ENCODE measurements at places on chromosomes 7 and 10.

- no peak for DNase-seq
Observed at GRCh38 chr7:136585954-136586670, 282.3 kb upstream of the CHRM2 start.

DNA sequence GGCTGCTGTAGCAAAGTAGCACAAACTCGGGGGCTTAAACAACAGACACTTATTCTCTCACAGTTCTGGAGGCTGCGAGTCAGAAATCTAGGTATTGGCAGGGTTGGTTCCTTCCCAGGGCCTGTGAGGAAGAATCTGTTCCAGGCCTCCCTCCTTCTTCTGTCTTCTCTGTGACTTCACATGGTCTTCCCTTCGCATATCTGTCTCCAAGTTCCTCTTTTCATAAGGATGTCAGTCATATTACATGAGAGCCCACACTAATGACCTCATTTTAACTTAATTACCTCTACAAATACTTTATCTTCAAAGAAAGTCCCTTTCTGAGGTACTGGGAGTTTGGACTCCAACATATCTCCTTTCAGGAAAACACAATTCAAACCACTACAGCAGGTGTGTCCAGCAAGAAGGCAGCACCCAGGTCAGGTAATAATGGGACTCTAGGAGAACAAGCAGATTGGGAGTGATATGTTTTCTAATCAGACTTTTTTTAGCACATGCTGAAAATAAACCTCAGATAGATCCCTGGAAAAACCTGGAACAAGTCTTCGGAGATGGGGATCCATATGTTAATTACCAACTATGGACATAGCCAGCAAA lies 11.7 kb downstream of the CREB5 start:
- DNase-seq, result no peak

GRCh38 chr10:97522071-97522470 lies 23.3 kb downstream of the UBTD1 start:
- no peak for DNase-seq

DNA sequence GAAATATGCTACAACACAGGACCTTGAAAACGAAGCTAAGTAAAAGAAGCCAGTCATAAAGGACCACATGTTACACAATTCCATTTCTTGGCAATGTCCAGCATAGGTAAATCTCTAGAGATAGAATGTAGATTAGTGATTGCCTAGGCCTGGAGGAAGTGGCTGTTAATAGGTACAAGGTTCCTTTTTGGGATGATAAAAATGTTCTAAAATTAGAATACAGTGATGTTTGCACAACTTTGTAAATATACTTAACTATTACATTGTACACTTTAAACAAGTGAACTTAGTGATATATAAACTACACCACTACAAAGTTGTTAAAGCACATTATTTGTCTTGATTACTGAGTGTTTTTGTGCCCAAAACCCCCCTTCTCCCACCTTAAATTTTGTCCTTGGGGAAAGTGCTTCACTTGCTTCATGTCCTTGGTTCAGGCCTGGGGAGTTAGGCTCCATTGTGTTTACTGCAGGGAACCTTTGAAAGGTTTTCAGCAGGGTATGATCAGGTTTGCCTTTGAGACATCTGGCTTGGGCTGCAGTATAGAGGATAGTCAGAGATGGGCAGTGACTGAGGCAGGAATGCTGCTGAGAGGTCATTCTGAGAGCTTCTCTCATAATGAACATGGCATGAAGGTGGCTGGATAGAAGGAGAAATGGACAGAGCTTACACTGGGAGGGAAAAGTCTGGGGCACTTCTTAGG lies 1052.6 kb downstream of the REEP3 start:
- no peak for DNase-seq

GRCh38 chr7:157676001-157676400 lies 339.2 kb downstream of the DNAJB6 start:
- no peak for DNase-seq

- no peak for DNase-seq
Observed at GRCh38 chr7:155701972-155702544, 57.6 kb downstream of the RBM33 start.

DNA sequence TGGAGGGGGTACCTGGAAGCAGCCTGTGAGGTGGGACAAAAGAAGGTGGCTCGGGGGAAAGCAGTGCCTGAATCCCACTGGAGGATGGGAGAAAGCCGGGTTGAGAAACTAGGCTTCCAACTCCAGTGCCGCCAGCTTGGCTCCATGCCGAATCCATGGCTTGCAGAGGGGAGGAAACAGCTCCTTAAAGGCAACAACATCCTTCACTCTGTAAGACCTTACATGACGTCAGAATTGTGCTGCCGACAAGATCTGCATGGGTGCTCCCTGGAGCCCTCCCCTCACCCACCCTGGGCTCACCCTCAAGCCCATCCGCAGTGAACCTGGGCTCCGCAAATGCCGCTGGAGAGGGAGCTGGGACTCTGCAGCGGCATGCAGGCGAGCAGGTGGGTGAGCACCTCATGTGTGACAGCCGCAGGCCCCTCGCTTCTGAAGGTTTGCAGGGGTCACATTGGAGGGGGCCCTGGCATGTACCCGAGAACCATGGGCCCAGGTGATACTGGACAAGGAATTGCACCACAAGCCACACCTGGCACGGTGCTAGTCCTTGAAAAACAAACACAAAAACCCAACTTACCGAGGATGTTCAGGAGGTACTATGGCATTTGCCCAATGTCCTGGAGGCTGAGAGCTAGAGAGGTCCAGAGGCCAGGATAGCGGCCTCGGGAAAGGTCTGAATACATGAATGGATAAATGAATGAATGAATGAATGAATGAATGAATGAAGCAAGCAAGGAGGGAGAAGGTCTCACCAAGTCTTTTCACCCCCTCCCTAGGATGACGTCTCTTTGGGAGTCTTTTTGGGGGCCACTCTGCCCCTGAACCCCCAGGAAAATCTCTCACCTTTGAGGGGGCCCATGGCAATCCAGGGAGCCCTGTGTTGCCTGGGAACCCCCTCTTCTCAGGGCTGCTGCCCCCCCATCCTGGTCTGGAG lies 238.6 kb upstream of the SHH start:
- DNase-seq, result no peak

DNA sequence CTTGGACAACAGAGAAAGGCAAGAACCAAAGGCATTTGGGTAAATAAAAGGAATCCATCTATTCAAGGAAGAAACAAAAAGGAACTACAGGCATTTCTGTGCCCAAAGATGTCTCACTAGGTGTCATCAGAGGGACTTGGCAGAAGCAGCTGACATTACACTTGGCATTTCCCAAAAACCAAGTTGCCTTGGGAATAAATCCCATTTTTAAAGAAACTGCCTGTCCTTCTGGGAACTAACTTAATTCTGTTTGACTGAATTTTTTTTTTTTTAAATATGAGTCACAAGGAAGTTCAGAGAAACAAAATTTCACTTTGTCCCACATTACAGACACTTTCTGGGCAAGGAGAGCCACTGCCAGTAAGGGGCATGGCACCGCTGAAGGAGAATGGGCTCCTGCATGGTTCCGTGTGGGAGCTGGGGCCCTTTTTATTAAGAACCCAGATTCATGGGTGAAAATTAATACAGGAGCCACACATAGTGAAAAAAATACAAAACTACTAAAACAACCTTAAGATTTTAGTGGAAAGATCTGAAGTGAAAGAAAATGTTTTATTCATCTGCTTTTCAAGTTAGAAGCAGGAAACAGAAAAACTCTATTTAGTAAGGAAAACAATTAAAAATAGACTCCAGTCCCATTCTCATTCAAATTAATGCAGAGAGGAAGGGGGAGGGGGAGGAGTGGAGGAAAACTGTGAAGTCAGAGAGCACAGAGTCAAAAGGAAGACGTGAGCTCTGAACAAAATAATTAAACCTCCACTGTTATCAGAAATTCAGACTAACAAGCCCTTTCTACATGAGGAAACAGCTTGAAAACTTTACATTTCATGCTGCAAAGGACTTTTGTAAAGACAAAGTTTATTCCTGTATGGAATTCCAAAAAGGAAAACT lies 118.4 kb upstream of the PDLIM1 start:
- DNase-seq, result no peak

GRCh38 chr10:74056050-74056818 lies 58.3 kb downstream of the VCL start:
- DNase-seq, result no peak

- no peak for DNase-seq
Observed at GRCh38 chr7:39937366-39938153, 12.5 kb upstream of the CDK13 start.

DNA sequence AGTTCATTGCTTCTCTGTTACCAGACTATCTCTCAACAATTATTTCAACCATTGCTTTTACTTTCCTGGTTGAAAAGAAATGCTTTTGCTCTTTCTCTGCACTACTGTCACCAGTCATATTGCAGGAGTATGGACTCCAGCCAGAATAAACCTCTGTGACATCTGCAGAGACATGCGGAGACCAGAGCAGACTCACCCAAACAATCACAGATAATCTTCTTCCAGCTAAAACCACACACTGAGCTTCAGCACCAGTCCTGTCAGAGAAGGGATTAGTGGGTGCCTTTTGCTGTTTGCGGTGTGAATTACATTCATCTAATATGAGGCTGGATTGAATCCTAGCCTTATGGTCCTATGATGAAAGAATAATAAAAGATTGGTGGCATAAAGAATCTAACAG lies 258.6 kb downstream of the CNTNAP2 start:
- DNase-seq, result no peak

DNA sequence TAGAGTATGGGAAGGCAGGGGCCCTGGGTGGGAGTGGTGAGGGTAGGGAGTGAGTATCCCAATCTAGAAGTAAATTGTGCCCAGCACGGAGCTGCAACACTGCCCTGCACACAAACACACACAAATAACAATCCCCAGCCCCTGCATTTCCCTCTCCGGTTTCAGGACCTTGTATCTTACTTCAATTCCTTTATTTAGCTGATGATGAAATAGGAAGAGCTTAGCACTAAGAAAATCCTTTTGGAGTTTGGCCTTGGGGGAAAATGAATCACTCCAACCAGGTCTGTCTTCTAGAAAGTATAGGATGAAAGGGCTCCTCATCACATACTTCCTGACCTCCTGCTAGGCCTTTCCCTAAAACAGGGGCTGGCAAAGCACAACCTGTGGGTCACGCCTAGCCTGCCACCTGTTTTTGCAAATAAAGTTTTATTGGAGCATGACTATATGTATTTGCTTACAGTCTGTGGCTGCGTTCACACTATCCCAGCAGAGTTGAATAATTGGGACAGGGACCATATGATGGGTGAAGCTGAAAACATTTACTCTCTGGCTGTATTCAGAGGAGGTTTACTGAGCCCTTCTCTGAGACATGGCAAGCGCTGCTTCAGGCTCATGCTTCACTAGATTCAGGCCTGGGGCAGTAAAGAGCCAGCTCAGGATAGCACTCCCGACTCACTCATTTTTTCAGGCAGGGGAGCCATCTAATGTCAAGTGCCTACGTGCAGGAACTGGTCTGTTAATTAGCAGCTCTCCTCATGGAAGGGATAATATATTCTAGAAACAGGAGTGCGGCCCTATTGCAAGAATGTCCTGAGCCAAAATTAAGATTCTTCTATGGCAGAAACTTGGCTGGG lies 111.0 kb downstream of the EGFR start:
- no peak for DNase-seq

DNA sequence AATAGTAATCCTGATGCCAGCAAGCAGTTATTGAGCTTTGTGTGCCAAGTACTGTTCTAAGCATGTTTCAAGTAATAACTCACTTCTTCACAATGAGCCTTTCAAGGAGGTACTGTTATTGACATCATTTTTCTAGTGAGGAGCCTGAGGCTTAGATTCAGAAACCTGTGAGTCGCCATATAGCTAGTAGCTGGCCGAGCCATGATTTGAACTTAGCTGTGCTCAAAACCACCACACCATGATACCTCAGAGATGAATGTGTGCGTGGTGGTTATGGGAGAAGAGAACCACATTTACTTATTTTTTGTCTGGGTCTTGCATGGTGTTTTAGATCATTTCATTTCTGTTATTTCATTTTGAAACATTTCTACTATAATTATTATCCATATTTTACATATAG lies 578.9 kb downstream of the AUTS2 start:
- DNase-seq, result peak; percentile 4

- no peak for DNase-seq
Observed at GRCh38 chr7:6020371-6021286, 10.5 kb upstream of the ANKRD61 start.

- no peak for DNase-seq
Observed at GRCh38 chr10:126392469-126392868, 4.2 kb upstream of the ADAM12 start.

- DNase-seq, result no peak
Observed at GRCh38 chr7:84095971-84096370, 98.6 kb downstream of the SEMA3A start.

GRCh38 chr7:21923658-21924057 lies 22.0 kb downstream of the CDCA7L start:
- DNase-seq, result no peak

DNA sequence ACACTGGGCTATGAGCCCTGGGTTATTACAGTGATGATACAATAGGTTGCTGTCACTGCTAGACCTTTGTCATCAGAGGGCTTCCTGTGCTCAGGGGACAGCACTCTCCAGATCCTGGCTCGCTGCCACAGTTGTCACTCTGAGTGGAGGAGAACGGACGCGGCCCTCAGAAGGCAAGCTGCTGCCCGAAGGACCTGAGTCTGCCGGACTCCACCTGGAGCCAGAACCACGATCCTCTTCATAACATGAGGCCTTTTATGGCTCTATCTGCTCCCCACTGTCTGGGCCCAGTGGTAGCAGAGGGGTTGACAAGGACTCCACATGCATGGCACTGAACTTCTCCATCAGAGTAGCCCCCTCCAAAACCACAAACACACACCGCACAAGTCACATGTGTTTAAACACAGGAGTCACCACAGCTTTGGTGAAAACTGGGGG lies 94.7 kb upstream of the EFCAB10 start:
- peak; percentile 61 for DNase-seq

DNA sequence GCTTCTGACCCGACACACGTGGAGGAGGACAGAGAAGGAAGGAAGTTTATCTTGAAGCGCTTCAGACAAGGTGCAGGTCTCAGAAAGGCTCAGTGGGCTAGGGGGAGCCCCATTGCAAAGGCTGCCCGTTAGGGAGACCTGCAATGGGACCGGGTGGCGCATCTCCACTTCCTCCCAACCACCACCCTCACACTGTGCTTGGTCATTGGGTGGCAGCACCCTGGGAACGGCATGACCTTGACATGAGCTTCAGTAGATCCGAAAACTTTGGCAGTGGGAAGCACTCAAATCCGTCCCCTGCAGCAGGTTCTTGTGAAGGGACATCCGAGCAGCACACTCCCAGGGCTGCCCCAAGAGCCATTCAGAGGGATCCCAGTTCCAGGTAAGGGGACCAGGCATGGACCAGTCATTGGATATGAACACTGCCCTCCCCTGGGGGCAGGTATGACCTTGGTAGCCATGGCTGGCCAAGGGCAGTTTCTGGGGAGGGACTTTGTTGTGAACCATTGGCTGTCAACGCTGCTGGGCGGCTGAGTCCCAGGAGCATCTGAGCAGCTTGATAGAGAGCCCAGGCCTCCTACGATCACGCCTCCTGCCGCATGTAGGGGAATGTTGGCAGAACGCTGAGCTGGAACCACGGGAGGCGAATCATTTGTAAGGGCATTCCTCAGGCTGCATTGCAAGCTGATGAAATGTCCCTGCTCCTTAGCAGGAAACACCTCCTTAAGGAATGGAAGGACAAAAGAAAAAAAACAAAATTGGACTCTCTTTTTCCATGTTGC lies 31.7 kb downstream of the GALNTL5 start:
- DNase-seq, result no peak

GRCh38 chr10:96998329-96998888 lies 166.3 kb downstream of the LCOR start:
- no peak for DNase-seq
